Muscle of arm (tissue), 14 donors: ENCODE measurements at places on chromosomes 6 and 20.
A peak's percentile ranks its signal among the peaks of the same experiment; 100 is the strongest.

GRCh38 chr6:71367756-71368155 is 79.1 kb downstream of the OGFRL1 start:
- no peak for DNase-seq

GRCh38 chr6:45775026-45775697 is 240.5 kb downstream of the CLIC5 start:
- no peak for DNase-seq

- no peak for DNase-seq
Measured at GRCh38 chr6:111200350-111201243, 113.3 kb downstream of the SLC16A10 start.

DNA sequence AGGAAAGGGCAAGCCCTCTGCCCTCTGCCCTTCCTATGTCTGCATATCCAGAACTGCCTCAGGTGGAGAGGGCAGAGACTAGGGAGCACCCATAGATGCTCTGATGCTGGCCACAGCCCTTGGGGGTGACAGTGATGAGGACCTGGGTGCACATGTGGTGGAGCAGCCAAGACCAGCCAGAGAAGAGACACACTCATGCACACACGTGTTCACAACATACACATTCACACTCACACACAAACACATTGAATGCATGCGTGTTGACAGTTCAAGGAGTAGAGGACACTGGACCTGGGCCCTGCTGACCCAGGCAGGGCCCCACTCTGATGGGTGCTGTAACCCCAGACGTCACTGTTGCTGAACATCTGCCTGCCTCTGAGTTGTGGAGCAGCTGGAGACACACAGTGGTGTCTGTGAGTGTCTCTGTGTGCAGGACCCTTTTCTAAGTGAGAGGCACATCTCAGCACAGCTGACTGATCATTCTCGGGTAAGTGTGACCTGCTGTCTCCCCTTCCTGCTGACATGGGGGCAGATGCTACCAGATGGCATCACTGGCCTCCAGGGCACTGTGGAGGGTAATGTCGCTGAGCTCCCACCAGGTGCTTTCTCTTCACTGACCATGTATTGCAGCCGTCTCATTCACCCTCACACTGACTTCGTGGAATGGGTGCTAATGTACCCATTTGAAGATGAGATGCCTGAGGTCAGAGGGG is 30.1 kb upstream of the MAS1L start:
- no peak for DNase-seq

GRCh38 chr6:136527831-136528230 is 22.4 kb downstream of the MAP7 start:
- DNase-seq: no peak

GRCh38 chr20:61166324-61166723 is 85.7 kb upstream of the CDH4 start:
- DNase-seq: no peak

DNA sequence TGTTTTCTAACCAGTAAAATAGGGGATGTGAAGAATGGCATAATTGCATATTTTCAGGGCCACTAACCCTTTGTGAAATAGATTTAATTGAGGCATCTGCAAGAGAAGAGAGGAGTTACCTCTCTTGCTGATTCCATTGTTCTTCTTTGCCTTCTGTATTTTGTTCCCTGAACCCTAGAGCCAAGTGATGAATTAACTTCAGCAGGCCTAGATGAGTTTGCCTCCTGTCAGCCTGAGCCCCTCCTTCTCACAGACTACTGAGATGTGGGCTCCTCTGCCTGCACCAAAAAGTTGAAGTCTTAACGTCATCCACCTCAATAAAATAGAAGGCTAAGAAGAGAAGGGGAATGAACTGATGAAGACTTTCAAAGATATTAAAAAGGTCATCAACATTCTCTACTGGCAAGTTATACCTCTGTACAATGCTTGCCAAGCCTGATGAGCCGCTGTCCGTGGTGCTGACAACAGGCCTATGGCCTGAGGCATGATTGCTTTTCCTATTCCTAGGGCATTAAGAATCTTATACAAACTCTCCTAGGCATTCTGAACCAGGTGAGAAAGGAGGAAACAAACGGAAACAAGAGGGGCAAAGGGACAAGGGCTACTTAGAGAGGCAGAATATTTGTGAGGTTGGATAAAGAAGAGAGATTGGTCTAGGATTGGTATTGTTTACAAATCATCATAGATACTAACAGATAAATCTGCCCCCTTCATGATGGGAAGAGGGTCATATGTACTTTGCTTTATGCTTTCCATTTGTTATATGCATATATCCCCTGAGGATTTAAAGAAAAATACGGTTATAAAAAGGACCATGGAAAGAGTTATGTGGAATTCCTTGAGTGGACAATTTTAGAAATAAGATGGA is 46.8 kb downstream of the CD24 start:
- DNase-seq: peak; percentile 71

DNA sequence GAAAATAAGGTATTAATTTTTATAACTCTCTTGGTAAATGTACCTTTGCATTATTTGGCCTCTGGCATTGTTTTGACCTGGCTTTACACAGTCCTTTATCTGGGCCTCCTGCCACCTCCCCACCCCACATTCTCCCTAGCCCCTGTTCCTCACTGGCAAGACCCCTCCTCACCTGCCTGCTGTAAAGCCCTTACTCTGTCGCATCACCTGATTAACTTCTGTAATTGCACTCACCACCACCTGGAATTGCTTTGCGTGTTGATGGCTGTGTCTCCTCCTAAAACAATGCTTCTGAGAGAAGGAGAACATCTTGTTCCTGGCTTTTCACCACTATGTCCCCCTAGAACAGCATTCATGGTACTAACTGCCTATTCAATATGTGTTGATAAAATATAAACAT is 24.8 kb downstream of the SNX9 start:
- no peak for DNase-seq

GRCh38 chr6:169292338-169293124 is 38.9 kb upstream of the THBS2 start:
- no peak for DNase-seq

DNA sequence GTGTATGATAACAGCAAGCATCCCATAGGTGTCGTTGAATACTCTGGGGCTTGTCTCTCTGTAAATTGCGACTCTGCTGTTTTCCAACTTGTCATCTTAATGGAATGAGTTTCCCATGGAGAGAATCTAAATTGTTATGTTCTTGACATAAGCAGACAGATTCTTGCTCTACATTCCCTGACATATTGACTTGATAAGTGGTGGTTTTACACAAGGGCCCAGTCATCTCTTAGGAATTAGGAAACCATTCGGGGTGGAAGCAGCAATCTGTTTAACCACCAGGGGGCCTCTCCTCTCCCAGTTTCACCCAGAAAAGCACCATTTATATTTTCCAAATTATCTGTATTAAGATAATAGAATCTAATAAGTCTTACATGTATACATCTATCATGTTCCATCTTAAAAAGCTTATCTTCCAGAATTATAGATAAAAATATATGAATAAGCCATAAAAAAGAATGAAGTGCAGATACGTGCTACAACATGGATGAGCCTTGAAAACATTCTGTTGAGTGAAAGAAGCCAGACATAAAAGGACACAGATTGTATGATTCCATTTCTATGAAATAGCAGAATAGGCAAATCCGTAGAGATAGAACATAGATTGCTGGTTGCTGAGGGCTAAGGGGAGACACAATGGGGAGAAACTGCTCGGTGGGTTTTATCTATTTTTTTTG is 23.1 kb upstream of the MROH8 start:
- DNase-seq: no peak

DNA sequence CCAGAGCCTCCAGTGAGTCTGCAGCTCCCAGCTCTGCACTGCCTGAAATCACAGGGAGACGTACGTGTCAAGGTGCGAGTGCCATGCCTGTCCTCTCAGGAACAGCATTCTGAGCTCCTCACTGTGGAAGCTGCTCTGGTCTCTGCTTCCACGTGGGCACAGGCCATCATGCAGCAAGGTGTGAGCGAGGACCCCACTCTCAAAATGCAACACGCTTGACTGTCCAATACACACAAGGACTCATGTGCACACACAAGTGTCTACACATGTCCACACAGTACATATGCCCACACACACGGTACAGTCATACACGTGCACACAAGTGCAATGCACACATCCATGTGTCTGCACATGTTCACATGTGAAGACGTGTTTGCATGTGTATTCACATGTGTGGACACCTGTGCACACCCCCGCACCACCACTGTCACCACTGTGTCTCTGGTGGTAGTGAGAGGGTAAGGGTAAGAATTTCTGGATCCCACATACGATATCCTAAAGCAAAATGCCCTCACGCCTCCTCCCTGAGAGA is 260.5 kb downstream of the DLL1 start:
- no peak for DNase-seq

- DNase-seq: no peak
Measured at GRCh38 chr20:61768571-61769285, 297.0 kb downstream of the TAF4 start.

GRCh38 chr6:27091661-27092315 is 155.7 kb upstream of the PRSS16 start:
- no peak for DNase-seq

DNA sequence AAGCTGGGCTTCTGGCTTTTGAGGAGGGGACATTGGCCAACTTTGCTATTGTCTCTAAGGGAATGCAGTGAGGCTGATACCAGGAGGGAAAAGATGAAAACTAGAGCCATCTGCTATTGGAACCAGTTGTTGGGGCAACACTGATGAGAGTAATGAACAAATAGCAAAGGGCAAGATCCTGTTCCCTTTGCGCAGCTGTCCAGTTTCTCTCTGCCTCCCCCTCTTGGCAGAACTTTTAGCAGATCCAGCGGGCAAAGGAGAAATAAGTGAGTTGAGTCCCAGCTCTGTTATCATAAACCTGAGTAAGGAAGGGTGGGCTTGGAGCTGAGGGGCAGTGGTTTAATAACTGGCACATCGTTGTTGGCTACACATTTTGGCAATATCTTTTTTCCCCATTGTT is 126.8 kb downstream of the AKAP7 start:
- no peak for DNase-seq
